ENCODE measurements at places on chromosomes 4 and X.

DNA sequence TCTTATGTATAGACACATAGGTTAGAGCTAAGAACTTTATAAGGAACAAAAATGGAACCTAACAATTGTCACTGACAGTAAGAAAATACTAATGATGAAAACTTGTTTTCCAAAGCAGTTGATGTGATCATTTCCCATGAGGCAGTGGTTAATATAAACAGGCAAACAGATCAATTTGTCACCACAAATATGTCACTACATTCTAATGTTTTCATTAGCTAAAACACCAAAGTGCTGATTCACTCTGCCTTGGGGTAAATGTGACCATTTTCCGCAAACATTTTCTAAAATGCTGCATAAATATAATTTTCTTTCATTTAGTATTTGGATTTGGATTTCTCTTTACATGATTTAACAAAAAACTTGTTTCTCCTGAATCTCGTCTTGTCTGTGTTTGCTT lies 408.9 kb upstream of the CTSO start:
- DNase-seq = peak; percentile 14

- DNase-seq = no peak
Measured at GRCh38 chrX:7280520-7280919, 132.6 kb upstream of the PUDP start.

DNA sequence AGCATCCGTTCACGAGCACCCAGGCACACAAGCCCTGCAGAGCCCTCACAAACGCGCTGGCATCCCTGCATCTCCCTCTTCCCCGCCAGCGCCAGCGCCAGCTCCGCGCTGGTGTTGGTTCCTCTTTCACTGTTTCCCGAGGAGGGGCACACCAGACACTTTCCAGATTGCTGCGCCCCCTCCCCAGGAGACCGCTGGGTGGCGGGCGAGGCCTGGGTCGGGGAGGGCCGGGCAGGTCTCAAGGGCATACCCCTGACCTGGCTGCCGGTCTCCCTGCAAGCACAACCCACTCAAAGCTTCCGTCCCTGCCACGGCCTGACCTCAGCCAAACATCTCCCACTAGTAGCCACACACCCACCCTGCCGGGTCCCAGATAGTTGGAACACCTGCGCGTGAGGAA lies 2.2 kb upstream of the NKX1-1 start:
- DNase-seq = no peak

DNA sequence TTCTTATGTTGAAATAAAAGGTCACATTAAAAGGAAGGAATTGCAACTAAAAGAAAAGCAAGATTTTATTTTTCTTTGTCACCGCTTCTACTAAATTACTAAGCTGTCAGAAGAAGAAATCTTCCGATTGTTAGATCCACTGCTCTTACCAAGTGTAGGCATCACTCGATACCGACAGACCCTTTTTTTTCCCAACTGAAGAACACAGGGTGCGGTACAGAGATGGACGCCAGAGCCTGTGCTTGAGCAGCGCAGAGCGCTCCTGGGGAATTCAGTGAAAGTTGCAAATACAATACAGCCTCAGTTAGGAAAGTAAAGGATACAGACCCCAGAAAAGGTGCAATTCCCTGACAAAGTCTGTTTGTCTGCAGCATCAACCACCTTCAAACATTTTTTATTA lies 94.9 kb upstream of the WDR17 start:
- DNase-seq = no peak

DNA sequence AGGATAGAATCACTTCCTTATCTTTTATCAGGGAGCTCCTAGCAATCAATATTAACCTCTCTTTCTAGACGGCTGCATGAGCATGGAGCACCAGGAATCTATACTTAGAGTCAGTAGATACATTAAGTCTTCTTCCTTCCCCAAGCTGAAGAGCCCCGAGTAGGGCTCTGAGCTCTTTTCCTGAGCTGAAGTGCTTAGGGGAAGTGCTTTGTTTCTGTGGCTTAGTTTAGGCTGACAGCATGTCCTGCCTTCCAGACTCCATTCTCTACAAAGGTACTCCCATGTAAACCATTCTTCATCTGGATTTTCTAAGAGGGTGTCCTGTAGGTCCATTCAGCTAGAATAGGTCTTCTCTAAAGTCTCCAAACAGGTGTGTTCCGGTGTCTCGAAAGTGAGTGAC lies 127.5 kb upstream of the AFF2 start:
- no peak for DNase-seq

DNA sequence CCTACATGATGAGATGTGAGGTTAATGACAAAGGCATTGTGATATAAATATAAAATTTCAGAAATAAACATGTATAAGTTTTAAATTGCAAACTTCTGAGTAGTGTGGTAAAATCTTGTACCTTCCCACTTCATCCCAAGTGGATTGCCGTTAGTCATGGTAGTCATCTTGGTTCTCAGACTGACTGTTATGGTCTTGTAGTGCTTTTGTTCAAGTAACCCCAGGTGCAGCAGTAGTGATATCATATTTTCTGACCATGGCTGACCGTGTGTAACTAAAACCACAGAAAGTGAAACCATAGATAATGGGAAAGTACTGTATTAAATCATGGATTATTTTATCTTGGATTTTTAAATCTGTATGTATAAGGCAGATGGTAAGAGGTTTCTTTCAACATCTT lies 74.8 kb upstream of the SLIT2 start:
- DNase-seq = no peak

- DNase-seq = peak; percentile 6
Measured at GRCh38 chrX:68146054-68146453, 287.2 kb downstream of the OPHN1 start.

GRCh38 chr4:80613470-80613869 lies 277.9 kb downstream of the CFAP299 start:
- no peak for DNase-seq

GRCh38 chrX:24828147-24828546 lies 134.4 kb downstream of the POLA1 start:
- DNase-seq = no peak

- DNase-seq = no peak
Measured at GRCh38 chr4:53763813-53764597, 172.7 kb upstream of the LNX1 start.

DNA sequence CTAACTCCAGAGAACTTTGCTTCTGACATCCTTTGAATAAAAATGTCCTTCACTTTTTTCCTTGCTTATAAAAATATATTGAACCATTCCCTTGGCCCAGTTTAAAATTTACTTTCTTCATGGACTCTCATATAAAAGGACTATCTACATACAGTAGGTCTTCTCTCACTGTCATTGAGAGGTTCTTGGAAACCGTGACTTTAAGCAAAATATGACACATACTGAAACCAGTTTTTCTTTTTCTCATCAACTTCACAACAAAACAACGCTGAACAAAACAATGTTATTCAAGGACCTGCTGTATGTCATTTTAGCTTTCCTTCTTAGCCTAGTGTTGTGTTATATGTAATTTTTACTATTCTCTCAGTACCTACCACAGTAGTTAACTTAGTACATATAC lies 496.8 kb downstream of the CENPC start:
- no peak for DNase-seq

- peak; percentile 22 for DNase-seq
Measured at GRCh38 chrX:134688839-134689238, 30.6 kb upstream of the PLAC1 start.

DNA sequence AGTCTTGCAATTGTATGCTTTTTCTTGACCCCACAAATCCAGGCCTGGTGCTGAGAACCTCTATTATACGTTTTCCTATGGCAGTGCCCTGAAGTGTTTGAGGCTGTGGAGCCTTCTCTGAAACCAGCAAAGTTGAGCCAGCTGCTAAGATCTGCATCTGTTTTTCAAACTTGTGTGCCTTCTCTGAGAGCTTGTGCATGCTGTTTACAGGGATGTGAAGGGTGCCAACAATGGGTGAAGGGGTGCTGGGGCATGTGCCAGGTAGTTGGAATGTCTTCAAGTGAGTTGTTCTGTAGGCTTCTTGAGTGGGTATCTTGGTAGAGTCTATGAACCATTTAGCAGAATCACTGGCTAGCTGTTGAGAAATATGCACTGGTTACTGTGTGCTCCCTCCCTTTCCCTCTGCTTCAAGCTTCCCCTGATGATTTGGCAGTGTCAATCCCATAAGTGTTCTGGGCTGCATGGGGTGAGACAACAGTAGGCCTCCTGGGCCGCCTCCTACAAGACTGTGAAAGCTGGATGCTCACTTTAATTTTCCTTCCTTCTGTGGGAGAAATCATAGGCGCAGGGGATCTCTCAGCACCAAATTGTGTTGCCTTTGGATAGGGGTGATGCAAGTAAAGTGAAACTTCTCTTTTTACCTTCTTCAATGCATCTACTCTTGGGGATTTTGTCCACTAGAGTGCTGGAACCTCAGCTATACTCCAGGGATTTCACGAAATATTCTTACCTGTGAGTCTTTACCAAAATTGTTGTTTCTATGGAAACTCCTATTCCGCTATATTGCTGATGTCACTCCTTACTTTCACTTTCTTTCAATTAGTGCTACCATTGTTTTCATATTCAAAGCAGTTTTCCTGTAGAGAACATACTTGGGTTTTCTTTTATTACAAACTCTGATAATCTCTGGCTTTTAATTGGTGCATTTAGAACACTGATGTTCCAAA lies 30.0 kb downstream of the ITM2A start:
- DNase-seq = no peak

GRCh38 chrX:100658941-100659381 lies 15.0 kb downstream of the SRPX2 start:
- no peak for DNase-seq

GRCh38 chr4:139728840-139729239 lies 63.2 kb downstream of the MGST2 start:
- DNase-seq = no peak

All from Caki2 (cell line).